ENCODE measurements at places on chromosomes 7 and 10.

DNA sequence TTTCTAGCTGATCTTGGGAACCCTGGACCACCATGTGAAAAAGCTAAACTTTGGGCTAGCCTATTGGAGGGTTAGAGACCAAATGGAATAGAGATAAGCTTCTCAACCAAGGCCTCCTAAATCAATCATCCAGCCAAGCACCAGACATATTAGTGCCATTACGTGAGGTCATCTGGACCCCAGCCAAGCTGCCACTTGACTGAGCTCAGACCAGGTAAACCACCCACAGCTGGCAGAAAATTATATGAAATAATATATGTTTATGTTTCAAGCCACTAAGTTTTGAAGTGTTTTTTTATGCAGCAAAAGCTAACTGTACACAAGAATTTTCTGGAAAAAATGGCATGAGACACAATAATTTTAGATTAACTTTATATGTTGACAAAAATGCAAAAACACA, 82.6 kb upstream of the PCGF5 start:
- DNase-seq: peak; percentile 15

GRCh38 chr7:100475549-100475948, 3.5 kb downstream of the TSC22D4 start:
- DNase-seq: no peak

- no peak for DNase-seq
Measured at GRCh38 chr7:92880212-92881090, 44.1 kb upstream of the CDK6 start.

- peak; percentile 99 for DNase-seq
Measured at GRCh38 chr7:12607134-12607533, 36.6 kb downstream of the SCIN start.

DNA sequence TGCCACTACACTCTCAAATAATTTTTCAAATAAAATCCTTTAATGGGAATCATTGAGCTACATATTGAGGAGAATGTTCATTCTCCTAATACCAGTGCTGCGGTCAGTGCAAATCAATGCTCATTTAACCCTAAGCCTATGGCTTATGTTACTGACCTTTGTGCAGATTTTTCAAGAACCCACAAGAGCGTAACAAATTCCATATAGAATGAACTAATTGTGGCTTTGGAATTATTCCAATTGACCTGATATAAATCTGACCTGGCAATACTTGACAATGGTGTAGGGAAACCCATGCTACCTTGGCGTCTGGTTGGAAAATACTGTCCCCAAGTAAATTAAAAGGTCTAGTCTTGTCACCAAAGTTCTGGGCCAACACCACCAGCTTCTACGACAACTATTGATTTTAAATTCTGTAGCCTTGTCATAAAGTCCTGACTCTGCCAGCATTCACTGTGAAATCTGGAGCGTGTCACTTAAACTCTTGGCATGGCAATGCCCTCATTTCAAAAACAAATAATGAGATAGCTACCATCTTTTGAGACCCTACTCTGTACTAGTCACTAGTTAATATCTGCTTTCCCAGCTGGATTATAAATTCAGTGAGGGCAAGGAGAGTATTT, 320.9 kb downstream of the AHR start:
- no peak for DNase-seq

DNA sequence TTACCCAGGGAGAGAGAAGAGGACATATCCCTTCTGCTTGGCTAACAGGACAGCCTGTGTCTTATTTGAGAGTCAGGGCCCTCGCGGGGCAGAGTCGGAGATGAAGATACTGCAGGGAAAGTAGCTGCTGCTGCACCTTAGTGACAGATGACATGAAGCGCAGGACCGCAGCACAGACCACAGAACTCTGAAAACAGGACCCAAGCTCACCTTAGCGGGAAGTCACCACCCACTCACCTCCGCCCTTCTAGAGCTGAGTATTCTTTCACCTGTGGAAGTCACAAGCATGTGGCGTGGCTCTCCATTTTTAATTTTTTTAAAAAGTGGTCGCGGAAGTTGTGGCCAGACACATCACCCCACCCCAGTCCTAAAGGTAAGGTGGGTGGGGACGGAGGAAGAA, 191.4 kb downstream of the FAM107B start:
- DNase-seq: no peak

Measured in NCI-H2029 treated with DMSO at 0.1 percent for 48 hours (cell line).